ENCODE measurements at places on chromosomes 1 and 21.

DNA sequence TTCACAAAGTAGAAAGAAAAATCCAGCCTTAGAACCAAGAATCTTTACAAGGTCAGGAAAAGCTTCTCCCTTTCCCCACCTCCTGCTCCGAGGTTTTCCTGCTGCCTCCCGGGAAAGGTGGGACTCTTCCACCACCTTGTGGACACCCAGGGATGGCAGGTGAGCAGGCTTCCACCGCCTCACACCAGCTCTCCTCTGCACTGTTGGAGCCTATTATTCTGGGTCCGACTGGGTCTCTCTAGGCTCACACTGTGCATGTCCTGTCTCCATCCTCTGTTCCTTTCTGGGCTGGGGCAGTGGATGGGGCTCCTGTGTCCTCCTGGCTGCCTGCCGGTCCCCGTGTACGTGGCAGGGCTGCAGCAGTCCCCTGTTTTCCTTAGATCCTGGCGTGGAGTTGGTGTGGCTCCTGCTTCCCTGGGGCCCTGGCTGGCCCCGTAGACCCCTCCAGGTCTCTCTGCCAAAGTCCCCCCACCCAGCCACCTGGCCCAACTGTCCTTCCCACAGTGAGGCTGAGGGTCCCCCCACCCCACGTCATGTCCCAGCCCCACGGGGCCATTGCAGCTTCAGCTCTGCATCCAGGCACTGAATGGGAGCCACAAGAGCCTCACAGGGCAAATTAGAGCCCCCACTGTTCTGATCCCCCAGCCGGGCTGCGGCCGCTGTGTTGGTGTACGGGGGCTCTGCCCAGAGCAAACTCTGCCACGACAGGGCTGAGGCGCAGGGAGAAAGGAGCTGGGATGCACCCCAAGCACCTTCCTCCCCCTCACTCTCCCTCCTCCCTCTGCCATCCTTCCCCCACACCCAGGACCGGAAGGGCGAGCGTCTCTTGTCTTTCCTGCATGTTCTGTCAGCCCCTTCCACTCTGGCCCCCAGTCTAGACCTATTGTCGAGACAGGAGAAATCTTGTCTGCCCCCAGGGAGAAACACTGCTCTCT is 3.3 kb upstream of the SLC45A1 start:
- peak; percentile 13 for DNase-seq

- DNase-seq, result no peak
Observed at GRCh38 chr1:84260852-84261518, 40.5 kb upstream of the SAMD13 start.

DNA sequence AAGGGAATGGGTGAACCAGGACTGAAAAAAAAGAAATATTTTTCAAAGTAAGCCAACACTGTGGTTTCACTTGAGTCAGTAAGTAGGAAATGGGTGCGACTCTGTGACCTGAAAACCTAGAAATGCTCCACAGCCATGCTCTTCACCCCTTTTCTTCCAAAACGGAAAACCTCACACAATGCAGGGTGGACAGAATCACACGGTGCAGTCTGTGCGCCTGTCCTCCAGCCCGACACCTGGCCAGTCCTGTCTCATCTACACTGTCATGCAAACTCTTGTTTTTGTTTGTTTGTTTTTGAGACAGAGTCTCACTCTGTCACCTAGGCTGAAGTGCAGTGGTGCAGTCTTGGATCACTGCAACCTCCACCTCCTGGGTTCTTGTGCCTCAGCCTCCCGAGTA is 53.3 kb downstream of the B3GALT5 start:
- DNase-seq, result no peak

DNA sequence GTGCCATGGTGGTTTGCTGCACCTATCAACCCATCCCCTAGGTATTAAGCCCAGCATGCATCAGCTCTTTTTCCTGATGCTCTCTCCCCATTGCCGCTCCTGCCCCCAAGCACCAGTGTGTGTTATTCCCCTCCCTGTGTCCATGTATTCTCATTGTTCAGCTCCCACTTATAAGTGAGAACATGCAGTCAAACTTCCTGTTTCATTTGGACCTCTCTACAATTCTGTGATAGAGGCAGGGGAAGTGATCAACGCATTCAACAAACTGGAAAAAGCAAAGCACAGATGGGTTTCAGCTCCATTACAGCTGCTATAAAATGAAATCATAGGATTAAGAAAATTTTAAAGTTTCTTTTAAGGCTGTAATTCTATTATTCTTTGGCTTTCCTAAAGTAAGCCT is 23.3 kb upstream of the CD55 start:
- DNase-seq, result no peak

- DNase-seq, result no peak
Observed at GRCh38 chr1:168643152-168643551, 66.7 kb downstream of the XCL1 start.

DNA sequence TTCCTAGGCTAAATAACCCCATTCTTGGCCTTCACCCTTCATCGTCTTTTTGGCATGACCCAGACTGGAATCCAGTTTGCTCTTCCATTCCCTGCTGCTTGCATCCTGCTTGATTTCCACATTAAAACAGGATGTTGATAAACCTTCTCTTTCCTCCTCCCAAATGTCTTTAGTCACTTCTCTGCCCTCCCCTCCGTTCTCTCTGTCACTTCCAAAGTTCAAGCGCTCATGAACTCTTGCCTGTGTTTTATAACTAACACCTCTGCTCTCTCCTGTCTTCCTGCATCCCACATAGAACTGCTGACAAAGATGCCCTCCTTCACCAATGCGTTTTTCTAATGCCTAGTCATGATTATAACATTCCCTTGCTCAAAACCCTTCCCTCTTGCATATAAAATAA is 65.6 kb upstream of the SLC44A3 start:
- no peak for DNase-seq

GRCh38 chr1:77018311-77018710 is 151.0 kb downstream of the ST6GALNAC5 start:
- no peak for DNase-seq

DNA sequence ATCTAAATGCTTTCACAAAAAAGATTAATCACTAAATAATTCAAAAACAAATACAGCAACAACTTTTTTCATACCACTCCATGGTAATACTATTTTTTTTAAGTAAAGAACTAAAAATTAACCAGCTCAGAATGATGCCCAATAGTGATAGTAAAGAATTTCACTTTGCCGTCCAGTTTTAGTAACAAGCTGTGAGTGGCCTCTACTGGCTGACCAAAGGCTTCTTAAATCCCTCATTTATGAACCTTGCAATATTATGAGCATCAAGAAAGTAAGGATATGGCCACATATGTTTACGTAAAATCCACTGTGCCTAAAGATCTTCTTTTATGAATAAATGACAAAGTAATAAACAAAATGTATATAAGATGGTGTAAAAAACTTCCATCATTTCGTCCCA is 108.6 kb downstream of the GPATCH2 start:
- DNase-seq, result no peak

- no peak for DNase-seq
Observed at GRCh38 chr21:34198231-34199120, 125.1 kb downstream of the MRPS6 start.

DNA sequence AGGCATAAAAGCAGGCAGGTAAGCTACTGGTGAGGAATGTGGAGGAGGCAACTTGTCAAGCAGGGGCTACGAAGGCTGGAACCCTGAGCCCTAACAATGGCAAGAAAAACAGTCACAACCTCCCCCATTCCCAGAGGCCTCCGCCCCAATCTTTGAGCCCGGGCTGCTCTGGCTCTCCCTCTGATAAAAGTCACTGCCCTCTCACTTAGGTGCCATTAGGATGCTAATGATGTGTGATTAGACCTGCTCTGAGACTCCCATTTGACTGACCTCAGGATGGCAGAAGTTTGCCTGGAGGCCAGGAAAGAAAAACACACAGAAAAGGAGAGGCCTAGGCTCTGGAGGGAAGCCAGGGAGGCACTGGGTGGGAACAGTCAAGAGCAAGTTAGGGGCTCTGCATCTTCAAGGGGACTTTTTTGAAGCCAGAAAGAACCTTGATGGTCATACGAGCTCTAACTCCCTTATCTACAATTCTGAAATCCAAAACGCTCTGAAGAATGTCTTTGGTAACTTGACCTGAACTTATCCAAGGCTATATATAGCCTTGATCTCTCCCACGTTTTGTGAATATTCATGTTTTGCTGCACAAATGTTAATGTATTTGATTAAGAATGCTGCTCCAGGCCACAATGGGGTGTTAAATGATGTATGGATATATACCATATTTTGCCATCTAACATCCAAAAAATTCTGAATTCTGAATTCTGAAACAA is 98.9 kb downstream of the TRABD2B start:
- DNase-seq, result no peak

DNA sequence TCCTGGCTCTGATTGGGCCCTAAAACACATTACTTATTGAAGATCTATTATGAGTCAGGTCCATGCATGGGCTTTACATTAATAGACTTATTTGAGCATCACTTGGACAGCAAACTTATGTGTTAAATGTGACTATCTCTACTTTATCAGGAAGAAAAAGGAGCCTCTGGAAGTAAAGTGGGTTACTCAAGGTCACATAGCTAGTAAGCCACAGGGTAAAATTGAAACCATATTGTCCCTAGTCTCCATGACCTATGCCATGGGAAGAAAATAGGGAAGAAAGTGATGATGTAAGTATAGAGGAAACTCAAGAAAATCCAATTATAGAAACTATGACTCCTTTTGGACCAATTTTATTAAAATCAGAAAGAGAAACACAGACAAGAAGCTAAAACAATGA is 555.3 kb downstream of the NUF2 start:
- no peak for DNase-seq

DNA sequence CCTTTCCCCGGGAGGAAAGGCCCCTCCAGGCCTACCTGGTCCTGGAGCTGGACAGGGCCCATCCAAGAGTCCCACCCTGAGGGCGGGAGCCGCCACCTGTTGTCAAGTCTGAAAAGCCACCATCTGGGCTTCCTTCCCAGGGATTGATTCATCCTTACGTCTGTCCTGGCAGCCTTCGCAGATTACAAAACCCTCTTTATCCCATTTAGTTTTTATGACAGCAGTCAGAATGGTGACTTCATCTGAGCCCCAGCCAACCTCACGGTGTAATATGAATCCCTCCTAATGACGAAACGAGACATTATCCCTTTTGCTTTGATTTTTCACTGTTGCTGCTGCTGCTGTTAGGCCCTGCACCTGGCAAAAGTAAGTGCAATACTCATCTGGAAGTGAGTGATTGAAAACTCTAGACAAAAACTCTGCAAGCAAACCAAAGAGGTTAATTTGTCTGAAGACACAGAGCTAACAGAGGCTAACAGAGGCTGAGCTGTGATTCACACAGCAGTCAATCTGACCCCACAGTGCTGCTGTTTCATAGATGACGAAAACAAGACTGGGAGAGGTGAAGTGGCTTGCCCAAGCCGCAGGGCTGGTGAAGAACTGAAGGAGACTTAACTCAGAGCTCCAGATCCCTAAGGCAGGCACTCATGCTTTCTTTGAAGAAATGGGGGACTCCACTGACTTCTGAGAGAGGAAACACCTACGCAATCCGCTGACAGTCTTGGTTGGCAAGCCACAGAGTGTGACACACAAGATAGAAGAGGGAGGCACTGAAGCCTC is 30.0 kb upstream of the S100A7 start:
- DNase-seq, result peak; percentile 68

GRCh38 chr21:18155508-18156193 is 89.0 kb upstream of the CHODL start:
- no peak for DNase-seq

DNA sequence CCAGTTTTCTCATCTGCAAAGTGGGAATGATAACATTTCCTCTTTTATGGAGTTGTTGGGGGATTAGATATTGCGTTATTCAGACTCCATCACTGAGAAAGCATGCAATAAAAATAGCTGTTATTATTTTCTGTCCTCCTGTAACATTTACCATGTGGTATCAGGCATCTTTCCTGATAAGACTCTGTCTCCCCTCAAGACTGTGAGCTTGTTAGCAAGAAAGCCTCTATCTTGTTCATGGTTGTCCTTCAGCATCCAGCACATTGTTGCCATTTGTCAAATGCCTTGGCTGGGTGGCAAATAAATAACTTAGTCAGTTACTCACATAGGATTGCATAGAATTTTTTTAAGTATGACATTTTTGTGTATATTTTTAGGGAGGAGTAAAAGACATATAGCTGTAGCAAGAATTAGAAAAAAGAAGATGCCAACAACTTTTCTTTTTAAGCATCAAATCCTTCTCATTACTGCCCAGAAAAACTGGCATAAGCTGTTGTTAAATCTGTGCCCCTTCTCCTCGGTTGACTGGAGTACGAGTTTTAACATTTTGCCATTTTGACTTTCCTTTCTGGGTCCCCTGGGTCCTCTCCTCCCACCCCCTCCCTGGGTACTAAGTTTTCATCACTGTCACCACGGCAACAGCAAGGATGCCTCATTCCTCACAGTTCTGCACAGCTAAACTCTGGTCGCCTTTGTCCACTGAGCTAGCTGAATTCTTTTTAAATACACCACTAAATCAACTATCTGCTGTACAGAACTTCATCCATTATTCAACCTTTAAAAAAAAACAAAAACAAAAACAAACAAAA is 1.0 kb upstream of the JAM2 start:
- DNase-seq, result no peak

- DNase-seq, result no peak
Observed at GRCh38 chr1:94743862-94744261, 76.3 kb upstream of the SLC44A3 start.

- no peak for DNase-seq
Observed at GRCh38 chr1:97396463-97396862, 524.4 kb downstream of the DPYD start.

- no peak for DNase-seq
Observed at GRCh38 chr21:39660191-39660980, 47.6 kb downstream of the B3GALT5 start.

- DNase-seq, result no peak
Observed at GRCh38 chr1:89673251-89673650, 40.3 kb downstream of the LRRC8C start.

- no peak for DNase-seq
Observed at GRCh38 chr1:165875604-165876003, 48.2 kb downstream of the UCK2 start.

DNA sequence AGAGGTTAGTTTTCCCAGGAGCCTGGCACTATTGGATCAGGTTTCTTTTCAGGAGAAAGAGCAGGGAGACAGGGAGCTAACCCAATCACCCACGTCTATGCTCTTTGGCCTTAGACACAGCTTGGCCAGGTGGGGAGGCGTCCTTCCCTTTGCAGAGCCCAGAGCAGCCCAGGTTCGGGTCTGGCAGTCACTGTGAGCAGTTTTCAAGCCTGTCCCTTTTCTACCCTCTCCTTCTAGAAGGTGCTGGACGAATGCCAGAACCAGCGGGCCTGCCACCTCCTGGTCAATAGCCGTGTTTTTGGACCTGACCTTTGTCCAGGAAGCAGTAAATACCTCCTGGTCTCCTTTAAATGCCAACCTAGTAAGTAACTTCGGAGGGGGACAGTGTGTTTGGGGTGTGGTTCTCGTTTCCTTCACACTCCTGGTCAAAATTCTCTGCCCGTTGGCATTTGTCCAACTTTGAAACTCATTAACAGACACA is 44.9 kb downstream of the EVA1C start:
- peak; percentile 11 for DNase-seq
